ENCODE measurements at places on chromosomes 2 and 18. TPM values are rescaled to one million over a fixed set of nuclear protein-coding genes. Genes with fewer than 3 reads are reported as not detected.

DNA sequence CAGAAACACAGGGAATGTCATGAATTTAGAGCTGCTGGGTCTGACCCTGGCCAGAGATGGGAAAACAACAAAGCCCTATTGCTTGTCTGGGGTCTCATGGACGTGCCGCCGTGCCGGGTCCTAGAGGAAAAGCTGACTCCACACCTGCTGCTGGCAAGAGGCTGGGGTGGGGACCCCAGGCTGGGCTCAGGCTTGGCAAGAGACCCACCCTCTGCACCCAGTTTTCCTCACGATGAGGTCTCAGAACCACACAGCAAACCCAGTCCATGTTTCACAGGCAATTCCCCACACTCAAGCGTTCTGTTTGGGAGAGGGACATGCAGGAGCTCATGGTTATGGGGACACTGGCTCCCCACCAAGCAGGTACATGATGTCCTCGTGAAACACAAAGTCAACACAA, 367.3 kb upstream of the SALL3 start:
- no peak overlapping the region for H3K4me3 ChIP-seq
- DNase-seq, result no peak
- H3K27me3 ChIP-seq, result peaks cover 7% of the 10 kb centered on the region
- peaks cover 5% of the 10 kb centered on the region for H3K36me3 ChIP-seq

DNA sequence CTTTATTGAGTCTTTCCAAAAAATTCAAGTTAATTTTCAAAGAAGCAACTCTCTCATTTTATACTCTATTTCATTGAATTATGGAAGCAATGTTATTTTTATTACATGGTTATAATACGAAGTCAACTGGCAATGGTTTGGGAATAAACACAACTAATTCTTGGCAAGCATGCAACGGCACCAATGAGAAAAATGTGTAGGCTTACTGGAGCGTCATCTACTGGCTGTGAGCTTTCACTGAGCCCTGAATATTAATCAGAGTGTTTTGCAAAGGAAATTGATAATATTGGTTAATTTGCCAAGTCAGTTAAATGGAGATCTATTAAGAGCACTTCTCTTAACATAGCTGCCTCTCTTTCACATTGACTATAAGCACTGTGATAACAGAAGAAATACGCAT, 163.9 kb downstream of the IKZF2 start:
- H3K36me3 ChIP-seq, result no peaks in the 10 kb centered on the region
- no peaks in the 10 kb centered on the region for H3K4me1 ChIP-seq
- no peak overlapping the region for H3K4me3 ChIP-seq
- no peak overlapping the region for H3K27ac ChIP-seq
- no peak for DNase-seq

DNA sequence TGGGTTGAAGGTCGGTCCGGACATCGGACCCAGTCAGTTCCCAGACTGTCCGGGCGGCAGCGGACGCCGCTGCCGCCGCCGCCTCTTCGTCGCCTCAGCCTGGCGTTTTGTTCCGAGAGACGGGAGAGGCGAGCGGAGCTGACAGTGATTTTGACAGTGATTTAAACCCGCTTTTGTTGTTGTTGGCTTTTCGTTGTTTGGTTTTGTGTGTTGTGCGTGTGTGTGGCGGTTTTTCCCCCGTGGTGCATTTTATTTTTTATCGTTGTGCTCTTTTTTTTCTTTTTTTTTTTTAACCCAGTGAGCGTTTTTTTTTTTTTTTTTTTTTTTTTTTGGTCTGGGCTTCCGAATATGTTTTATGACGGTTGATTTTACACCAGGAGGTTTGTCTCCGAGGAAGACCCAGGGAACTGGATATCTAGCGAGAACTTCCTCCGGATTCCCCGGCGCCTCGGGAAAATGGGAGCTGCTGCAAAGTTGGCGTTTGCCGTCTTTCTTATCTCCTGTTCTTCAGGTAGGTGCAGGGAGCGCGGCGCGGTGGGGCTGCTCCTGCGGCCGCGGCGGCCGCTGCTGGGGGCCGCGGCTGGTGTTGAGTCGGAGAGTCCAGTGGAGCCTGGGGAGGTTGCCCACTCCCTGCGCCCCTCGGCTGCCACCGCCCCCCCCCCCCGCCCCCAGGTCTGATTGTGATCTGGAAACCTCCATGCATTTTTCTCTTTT, at the start of gene ACVR2A:
Gene ACVR2A, plus strand, starts transcription at position 333 of the 714 bp plus-strand sequence. Its CDS starts 124 bp downstream, at position 457.
- peak; percentile 52 for DNase-seq
- H3K4me1 ChIP-seq, result peaks cover 31% of the 10 kb centered on the region
- peak within 1 kb of the TSS; percentile 96 for H3K27ac ChIP-seq

DNA sequence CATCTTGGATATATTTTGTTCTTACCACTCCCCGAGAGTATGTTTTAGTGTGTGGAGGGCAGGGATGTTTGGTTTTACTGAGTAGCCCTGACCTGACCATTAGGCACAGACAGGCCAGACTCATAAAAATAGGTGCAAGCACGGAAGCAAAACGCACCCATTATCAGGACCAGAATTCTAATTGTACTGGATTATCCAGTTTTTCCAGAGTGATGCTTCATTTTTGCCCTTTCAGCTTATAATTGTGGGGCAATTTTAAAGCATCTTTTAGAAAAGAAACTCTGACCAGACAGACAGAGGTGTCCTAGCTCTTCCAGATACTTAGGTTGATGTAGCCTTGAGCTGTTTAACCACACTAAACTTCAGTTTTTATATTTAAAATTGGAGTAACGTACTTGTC, 4.4 kb downstream of the NCOA1 start:
- no peak overlapping the region for H3K27ac ChIP-seq
- H3K4me3 ChIP-seq, result no peak overlapping the region
- peaks cover 14% of the 10 kb centered on the region for H3K27me3 ChIP-seq
- DNase-seq, result no peak
- H3K36me3 ChIP-seq, result peaks cover 1% of the 10 kb centered on the region
- peaks cover 25% of the 10 kb centered on the region for H3K4me1 ChIP-seq

- H3K4me1 ChIP-seq, result peaks cover 44% of the 10 kb centered on the region
- peak overlapping the region; percentile 94 for H3K27ac ChIP-seq
- H3K4me3 ChIP-seq, result peak overlapping the region; percentile 54
- peak; percentile 65 for DNase-seq
- peaks cover 44% of the 10 kb centered on the region for H3K36me3 ChIP-seq
Observed at GRCh38 chr2:190979906-190980629, 33.9 kb downstream of the STAT1 start.

GRCh38 chr18:48475635-48476549, 62.9 kb upstream of the CTIF start:
- H3K27ac ChIP-seq, result no peak overlapping the region
- no peak overlapping the region for H3K4me3 ChIP-seq
- H3K27me3 ChIP-seq, result no peaks in the 10 kb centered on the region
- H3K4me1 ChIP-seq, result no peaks in the 10 kb centered on the region

DNA sequence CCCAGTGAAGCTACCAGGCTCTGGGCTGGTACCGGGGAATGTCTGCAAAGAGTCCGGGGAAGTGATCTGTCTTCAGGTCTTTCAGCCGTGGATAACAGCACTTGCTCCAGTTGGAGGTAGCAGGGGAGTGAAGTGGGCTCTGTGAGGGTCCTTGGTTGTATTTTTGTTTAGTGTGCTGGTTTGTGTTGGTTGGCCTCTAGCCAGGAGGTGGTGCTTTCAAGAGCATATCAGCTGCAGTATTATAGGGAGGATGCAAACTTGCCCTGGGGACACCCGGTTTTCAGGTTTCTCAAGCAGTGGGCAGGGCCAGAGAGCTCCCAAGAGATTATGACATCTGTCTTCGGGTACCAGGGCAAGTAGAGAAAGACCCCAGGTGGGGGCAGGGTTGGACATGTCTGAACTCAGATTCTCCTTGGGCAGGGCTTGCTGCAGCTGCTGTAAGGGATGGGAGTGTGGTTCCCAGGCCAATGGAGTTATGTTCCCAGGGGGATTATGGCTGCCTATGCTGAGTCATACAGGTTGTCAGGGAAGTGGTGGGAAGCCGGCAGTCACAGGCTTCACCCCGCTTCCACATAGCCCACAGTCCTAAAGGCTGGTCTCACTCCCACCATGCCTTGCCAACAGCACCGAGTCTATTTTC, 34.4 kb downstream of the ACAA2 start:
- no peak overlapping the region for H3K27ac ChIP-seq
- H3K4me1 ChIP-seq, result no peaks in the 10 kb centered on the region
- H3K36me3 ChIP-seq, result peaks cover 41% of the 10 kb centered on the region
- DNase-seq, result no peak
- H3K27me3 ChIP-seq, result no peaks in the 10 kb centered on the region

DNA sequence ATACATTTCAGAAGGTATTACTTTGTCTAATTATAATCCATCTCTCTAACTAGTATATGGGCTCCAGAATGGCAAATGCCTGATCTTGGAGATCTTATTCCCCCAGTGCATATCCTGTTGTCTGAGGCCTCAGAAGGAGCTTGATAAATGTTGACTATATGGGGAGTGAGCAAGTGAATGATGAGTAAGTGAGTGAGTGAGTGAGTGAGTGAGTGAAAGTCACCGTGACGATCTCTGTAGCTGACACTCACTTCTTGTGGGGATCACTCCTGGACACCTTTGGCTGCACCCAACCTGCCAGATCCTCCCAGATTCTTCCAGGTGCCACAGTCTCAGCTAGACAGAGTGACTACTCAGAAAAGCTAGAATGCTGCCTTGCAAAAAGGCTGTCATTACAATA, 2.8 kb downstream of the XDH start:
- H3K4me1 ChIP-seq, result no peaks in the 10 kb centered on the region
- no peak overlapping the region for H3K27ac ChIP-seq
- no peak overlapping the region for H3K4me3 ChIP-seq
- no peaks in the 10 kb centered on the region for H3K36me3 ChIP-seq
- DNase-seq, result no peak

DNA sequence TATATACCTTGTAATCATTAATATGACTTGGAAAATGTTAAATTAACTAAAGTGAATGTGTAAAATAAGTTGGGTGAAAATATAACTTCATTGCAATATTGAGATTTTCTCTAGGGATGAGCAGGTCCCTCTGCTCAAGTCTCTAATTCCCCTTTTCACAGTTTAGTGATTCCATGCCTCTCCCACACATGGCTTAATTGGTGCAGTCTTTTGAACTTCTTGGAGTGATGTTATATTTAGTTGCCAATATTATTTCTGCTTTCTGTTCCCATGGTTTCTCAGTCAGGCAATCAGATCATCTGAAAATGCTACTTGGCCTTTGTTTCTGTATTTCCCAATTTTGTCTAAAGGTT, 233.7 kb upstream of the SPOPL start:
- DNase-seq, result no peak
- no peaks in the 10 kb centered on the region for H3K27me3 ChIP-seq
- H3K27ac ChIP-seq, result no peak overlapping the region
- no peak overlapping the region for H3K4me3 ChIP-seq

DNA sequence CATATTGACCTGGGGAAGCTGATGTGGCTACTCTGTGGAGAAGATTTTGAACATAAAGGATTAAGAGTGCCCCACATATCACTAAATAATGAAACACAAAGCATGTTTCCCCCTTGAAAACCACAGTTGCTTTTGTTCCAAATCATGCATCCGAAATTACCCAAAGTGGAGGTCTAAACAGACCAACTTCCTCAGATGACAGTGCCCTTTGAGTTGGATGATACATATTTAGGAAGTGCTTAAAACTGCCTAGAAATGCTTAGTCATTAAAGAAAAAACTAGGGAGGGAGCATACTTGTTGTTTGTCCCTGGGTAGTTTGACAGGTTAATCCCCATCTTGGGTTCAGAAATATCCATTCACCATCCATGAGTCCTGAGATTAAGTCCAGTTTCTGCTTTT, 1070.3 kb downstream of the SUCLG1 start:
- H3K4me3 ChIP-seq, result no peak overlapping the region
- no peak overlapping the region for H3K27ac ChIP-seq
- H3K27me3 ChIP-seq, result no peaks in the 10 kb centered on the region
- no peak for DNase-seq
- no peaks in the 10 kb centered on the region for H3K4me1 ChIP-seq

Gene MRPS9
- 27.3 TPM for total RNA-seq

Gene C2orf72
- total RNA-seq, result 5.4 TPM

Gene TMEM169
- total RNA-seq, result 3.2 TPM

Data from endothelial cell (in vitro differentiated cells).